ENCODE measurements at places on chromosomes 5 and 9.

- DNase-seq, result no peak
These were observed 70.7 kb upstream of the TRPC7 start for GRCh38 chr5:136435946-136436543.

- no peak for DNase-seq
These were observed 208.5 kb downstream of the FSTL4 start for GRCh38 chr5:133403741-133404364.

- no peak for DNase-seq
These were observed 40.6 kb downstream of the FREM1 start for GRCh38 chr9:14869671-14870070.

- DNase-seq, result no peak
These were observed 10.2 kb downstream of the MAMDC2 start for GRCh38 chr9:70053864-70054263.

GRCh38 chr9:137619240-137620047 lies 639 bp downstream of the EHMT1 start:
- peak; percentile 61 for DNase-seq

DNA sequence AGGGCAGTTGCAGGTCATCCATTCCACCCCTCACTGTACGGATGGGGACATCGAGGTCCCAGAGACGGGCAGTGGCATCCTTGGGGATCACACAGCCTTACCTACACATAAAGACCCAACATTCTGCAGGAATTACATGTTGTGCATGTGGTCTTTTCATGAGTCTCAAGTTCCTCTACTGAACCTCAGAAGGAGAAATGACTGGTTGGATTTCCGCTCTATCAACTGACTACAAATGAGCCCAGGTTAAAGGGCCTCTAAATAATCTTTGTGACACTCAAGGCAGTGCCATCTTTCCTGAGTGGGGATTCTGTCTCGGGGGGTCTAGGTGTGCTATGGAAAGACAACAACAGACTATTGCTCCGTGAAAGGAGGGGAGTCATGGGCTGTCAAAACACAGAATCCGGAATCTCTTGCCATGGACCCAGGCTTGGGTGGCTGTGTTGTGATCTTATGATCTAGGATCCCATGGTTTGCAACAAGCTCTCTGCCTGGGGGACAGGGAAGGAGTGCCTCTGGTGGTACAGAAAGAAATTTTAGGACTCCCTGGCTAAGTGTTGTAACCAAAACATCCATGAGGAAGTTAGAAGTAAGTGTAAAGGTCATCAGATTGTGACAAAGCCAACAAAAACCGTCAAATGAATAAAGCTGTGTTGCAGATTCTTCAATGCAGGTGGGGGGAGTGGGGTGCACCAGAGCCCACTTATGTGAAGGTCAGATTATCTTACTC lies 1.9 kb upstream of the SLC31A2 start:
- DNase-seq, result no peak

DNA sequence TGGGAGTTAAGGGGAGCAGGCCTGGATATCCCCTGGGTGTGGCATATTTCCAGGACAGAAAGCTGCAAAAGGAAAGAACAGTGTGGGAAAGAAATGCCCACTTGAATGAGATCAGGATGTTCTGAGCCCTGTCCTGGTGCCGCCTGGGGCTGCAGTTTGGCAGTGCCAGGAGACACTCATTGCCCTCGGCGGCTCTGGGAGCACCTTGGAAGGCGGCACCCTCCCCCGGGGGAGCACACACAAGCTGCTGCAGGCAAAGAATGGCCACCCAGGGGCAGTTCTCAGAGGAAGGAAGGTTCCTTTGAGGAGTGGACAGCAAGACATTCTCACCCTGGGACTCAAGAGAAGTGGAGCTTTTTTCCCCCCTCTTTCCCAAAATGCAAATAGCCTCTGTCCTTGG lies 305.3 kb downstream of the NTRK2 start:
- DNase-seq, result no peak

- no peak for DNase-seq
These were observed 490.2 kb upstream of the NUDT12 start for GRCh38 chr5:104052558-104053352.

DNA sequence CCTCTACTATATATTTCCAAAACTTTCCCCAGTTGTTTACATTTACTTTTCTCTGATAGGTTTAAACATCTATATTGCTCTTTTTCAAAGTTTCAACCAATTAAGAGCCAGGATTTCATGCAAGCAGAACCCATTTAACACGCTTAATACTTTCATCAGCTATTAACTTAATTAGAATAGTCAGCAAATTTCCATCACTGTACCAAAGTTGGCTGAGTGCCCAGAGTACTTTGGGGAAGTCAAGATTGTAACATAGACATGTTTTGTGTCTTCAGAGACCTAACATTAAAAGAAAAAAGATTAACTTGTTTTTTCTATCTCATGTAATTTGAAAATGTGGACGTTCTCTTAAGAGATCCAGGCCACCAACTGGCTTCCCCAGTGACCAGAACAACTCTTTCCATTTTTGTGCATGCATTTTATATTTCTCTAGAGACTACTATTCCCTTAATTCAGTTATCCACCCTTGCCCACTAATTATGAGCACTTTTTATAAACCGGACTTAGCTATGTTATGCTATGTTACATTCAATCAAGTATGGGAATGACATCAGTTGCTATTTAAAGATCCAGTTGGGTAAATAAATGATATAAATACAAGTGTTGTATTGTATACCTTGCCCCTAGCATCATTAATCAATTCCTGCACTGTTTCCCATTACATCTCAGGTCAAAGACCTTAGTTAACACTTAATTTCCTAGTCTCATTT lies 478.1 kb upstream of the NMUR2 start:
- DNase-seq, result no peak

DNA sequence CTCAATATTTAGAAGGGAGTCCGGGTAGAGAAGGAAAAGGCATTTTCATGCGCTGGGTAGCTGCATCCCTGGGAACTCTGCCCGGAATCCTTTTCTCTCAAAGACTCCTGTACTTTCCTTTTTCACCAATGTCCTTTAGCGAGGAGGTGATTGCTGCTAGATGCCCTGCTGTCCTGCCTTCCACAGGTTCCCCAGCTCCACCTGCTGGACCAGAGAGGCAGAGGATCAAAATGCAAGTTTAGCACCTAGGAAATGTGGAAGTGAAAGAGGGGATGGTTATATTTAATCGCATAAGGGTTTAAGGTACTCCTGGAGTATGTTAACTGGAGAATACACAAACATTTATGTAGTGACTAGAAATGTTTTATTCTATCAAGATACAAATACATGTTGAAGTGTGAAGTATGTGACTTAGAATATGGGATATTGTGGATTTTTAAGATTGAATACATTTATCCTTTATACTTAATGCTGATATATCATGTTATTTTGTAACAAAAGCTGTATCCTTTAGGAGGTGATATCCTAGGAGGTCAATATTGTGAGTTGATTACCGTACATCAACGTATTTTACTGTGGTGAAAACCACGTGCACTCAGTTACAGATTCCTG lies 145.7 kb downstream of the ARHGAP26 start:
- peak; percentile 48 for DNase-seq

Measured in GM10248 (cell line).